ENCODE measurements at places on chromosomes 16 and 17.

GRCh38 chr16:2206780-2207433, 1.7 kb downstream of the MLST8 start:
- H3K27me3 ChIP-seq = no peaks in the 10 kb centered on the region
- no peak for DNase-seq
- H3K4me3 ChIP-seq = no peak overlapping the region
- H3K36me3 ChIP-seq = no peaks in the 10 kb centered on the region
- peaks cover 8% of the 10 kb centered on the region for H3K4me1 ChIP-seq

DNA sequence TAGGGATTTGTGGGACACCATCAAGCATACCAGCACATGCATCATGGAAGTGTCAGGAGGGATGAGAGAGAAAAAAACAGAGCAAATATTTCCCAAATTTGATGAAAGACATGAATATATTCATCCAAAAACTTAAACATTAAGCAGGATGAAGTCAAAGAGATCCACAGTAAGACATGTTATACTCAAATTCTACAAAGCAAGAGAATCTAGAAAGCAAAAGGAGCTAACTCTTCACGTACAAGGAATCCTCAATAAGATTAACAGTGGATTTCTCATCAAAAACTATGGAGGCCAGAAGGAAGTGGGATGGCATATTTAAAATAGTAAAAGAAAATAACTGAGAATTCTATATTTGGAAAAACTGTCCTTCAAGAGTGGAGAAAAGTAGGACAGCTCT, 374.8 kb downstream of the ZFHX3 start:
- no peak overlapping the region for H3K4me3 ChIP-seq
- no peaks in the 10 kb centered on the region for H3K27me3 ChIP-seq
- H3K4me1 ChIP-seq = no peaks in the 10 kb centered on the region
- no peak overlapping the region for H3K27ac ChIP-seq
- no peaks in the 10 kb centered on the region for H3K36me3 ChIP-seq

- no peak overlapping the region for H3K4me3 ChIP-seq
- no peak for DNase-seq
- no peaks in the 10 kb centered on the region for H3K36me3 ChIP-seq
- no peaks in the 10 kb centered on the region for H3K4me1 ChIP-seq
- no peaks in the 10 kb centered on the region for H3K27me3 ChIP-seq
These were observed 4.7 kb downstream of the PAFAH1B1 start for GRCh38 chr17:2598166-2598565.

DNA sequence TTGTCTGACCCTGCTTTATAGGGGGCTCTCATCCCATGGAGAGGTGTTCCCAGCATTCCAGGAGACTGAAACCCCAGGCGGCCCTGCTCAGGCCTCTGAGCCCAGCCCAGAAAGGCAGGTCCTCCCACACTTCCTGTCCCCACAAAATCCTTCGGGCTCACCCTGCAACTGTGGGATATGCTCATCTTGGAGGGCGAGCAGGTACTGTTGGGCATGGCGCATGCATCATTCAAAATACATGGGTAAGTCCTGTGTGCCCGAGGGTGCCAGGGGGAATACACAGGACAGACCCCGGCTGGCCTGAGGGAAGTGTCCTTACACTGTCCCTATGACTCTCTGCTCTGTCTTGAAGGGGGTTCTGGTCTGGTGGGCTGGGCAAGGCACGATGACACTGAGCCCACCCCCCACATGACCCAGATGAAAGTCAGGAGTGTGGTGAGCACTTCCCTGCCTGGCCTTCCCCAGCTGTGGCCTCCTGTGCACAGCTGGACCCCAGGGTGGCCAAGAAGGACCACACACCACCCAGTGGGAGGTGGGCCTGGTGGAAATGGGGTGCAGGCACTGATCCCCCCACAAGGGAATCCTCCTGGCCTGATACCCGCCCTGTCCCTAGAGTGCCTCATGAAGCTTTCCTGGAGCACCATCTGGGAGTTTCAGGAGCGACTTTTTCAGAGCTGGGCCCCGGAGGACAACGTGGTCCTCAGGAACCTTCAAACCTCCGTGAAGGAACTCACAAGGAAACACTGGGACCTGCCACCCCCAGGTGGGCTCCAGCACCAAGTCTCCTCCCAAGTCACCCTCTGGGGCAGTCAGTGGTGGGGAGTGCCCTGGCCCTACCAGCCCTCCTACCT, 46.7 kb downstream of the USP22 start:
- H3K36me3 ChIP-seq = no peaks in the 10 kb centered on the region
- peak; percentile 45 for DNase-seq
- H3K4me1 ChIP-seq = peaks cover 11% of the 10 kb centered on the region
- no peaks in the 10 kb centered on the region for H3K27me3 ChIP-seq
- no peak overlapping the region for H3K27ac ChIP-seq

- no peaks in the 10 kb centered on the region for H3K36me3 ChIP-seq
- H3K4me3 ChIP-seq = no peak overlapping the region
- H3K27me3 ChIP-seq = no peaks in the 10 kb centered on the region
- no peak overlapping the region for H3K27ac ChIP-seq
These were observed 182.4 kb downstream of the HS3ST4 start for GRCh38 chr16:25874196-25874595.

- H3K4me1 ChIP-seq = no peaks in the 10 kb centered on the region
- no peaks in the 10 kb centered on the region for H3K27me3 ChIP-seq
- DNase-seq = no peak
- no peak overlapping the region for H3K27ac ChIP-seq
- no peaks in the 10 kb centered on the region for H3K36me3 ChIP-seq
These were observed 173.7 kb downstream of the HS3ST3B1 start for GRCh38 chr17:14474591-14474990.

- no peak overlapping the region for H3K4me3 ChIP-seq
- H3K27me3 ChIP-seq = no peaks in the 10 kb centered on the region
- no peaks in the 10 kb centered on the region for H3K36me3 ChIP-seq
- DNase-seq = no peak
- no peak overlapping the region for H3K27ac ChIP-seq
- H3K4me1 ChIP-seq = no peaks in the 10 kb centered on the region
These were observed 18.5 kb downstream of the NPRL3 start for GRCh38 chr16:119835-120491.

DNA sequence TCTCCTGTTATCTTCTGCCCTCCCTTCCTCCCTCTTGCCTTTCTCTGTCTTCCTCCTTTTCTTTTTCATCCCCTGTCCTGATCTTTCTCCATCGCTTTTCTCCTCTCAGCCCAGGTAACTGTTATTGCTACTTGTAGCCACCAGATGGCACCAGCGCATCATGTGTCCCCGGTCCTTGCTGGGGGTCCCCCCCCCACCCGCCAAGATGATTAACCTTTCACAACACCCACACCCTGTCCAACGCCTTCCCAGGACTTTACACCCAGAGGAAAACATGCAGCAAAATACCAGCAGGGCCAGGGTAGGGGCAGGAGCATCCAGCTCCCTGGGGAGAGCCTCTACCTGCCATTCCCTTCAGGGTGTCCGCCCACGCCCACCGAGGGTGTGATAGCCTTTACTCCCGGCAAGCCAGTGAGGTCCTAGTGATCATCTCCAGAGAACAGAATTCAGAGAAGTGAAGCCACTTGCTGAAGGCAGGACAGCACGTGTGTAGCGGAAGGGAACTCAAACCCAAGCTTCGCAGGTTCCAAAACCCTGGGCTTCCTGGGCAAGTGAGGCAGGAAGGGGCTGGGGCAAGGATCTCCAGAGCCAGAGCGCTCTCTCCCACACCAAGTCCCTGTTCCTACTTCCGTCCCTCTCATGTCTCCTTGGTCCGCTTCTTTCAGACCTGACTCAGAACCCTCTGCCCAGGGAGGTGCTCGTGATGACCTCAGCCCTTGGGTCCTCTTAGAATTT, 13.4 kb upstream of the TAC4 start:
- peak; percentile 41 for DNase-seq
- no peak overlapping the region for H3K27ac ChIP-seq
- H3K36me3 ChIP-seq = no peaks in the 10 kb centered on the region
- H3K27me3 ChIP-seq = no peaks in the 10 kb centered on the region

DNA sequence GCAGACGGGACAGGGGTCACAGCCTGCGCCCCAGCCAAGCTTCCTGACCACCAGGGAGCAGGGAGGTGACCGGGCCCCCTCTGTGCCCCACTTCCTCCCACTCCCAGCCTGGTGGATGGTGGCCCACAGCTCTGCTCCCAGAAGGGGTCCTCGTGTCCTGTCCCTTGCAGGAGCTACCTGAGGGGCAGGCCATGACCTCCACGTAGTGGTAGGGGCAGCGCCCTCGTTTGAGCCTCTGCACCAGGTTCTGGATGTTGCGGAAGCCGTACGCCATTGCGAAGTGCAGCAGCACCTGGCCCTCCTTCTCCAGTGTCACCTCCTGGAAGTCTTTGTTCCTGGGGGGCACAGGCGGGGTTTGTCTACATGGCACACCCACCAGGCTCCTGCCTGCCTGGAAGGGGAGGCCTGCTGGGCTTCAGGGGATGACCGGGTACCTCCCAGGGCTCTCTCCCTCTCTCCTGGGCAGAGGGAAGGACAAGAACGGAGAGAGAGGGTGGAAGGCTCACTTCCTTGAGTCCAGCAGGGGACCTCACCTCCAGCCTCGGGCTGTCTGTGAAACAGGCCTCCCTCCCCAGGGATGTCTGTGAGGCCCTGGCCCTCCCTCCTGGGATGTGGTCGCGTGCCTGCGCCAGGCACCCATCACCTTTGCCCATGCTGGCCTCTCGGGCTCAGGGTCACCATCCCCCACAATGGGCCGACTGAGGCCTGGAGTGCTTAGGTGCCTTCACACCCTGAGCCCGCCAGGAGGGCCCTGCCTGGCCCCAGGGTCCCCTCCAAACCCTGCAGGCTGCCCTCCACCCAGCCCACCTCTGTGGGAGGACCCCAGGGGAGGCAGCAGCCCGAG, 4.0 kb downstream of the HAGHL start:
- H3K4me1 ChIP-seq = no peaks in the 10 kb centered on the region
- H3K27ac ChIP-seq = no peak overlapping the region
- H3K27me3 ChIP-seq = no peaks in the 10 kb centered on the region
- H3K4me3 ChIP-seq = no peak overlapping the region
- no peak for DNase-seq

GRCh38 chr17:30551996-30552339, 74.8 kb downstream of the GOSR1 start:
- no peaks in the 10 kb centered on the region for H3K4me1 ChIP-seq
- DNase-seq = no peak
- no peaks in the 10 kb centered on the region for H3K27me3 ChIP-seq
- H3K27ac ChIP-seq = no peak overlapping the region

DNA sequence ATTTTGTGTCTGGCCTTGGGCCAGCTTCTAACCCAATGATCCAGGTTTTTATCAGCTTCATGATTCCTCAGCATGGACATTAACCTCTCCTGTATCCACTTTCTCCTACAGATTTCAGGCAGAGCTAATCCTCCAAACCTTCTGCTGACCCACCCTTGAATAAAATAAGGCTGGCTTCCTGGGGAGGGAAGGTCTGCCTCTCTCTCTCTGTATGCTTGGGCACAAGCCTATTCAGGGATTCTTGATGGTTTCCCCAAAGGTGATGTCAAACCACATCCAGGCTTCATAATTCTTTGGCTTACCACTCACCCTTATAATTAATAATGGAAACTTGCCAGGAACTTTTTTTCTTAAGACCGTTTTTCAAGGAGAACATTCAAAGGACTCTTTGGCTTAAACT, 240.1 kb downstream of the UTP18 start:
- H3K27me3 ChIP-seq = no peaks in the 10 kb centered on the region
- no peaks in the 10 kb centered on the region for H3K4me1 ChIP-seq
- H3K36me3 ChIP-seq = no peaks in the 10 kb centered on the region
- no peak overlapping the region for H3K4me3 ChIP-seq
- no peak overlapping the region for H3K27ac ChIP-seq
- no peak for DNase-seq

GRCh38 chr17:40522250-40522960, 21.0 kb upstream of the TNS4 start:
- no peak overlapping the region for H3K4me3 ChIP-seq
- H3K27ac ChIP-seq = peak overlapping the region; percentile 96
- peaks cover 8% of the 10 kb centered on the region for H3K4me1 ChIP-seq
- no peaks in the 10 kb centered on the region for H3K36me3 ChIP-seq

GRCh38 chr17:50169121-50169764, 3.4 kb downstream of the SGCA start:
- H3K4me1 ChIP-seq = no peaks in the 10 kb centered on the region
- H3K27me3 ChIP-seq = no peaks in the 10 kb centered on the region
- H3K36me3 ChIP-seq = no peaks in the 10 kb centered on the region

All from breast epithelium (tissue), 4 donors.